ENCODE measurements at places on chromosomes 11 and 22. TPM values are rescaled to one million over a fixed set of nuclear protein-coding genes. Genes with fewer than 3 reads are reported as not detected.
A peak's percentile ranks its signal among the peaks of the same experiment; 100 is the strongest.

SLC25A18 gene
- not detected for total RNA-seq

SYT7 gene
- total RNA-seq, result not detected

IGF2 gene
- not detected for total RNA-seq

SMTNL1 gene
- total RNA-seq, result not detected

MCAM gene
- 0.55 TPM for total RNA-seq

TRPC6 gene
- total RNA-seq, result not detected

RAB39A gene
- total RNA-seq, result not detected

OR8G1 gene
- not detected for total RNA-seq

GRCh38 chr11:34379539-34379938 lies 21.7 kb upstream of the ABTB2 start:
- H3K4me1 ChIP-seq, result no peaks in the 10 kb centered on the region
- peaks cover 30% of the 10 kb centered on the region for H3K36me3 ChIP-seq
- H3K4me3 ChIP-seq, result no peak overlapping the region
- no peak for DNase-seq

DNA sequence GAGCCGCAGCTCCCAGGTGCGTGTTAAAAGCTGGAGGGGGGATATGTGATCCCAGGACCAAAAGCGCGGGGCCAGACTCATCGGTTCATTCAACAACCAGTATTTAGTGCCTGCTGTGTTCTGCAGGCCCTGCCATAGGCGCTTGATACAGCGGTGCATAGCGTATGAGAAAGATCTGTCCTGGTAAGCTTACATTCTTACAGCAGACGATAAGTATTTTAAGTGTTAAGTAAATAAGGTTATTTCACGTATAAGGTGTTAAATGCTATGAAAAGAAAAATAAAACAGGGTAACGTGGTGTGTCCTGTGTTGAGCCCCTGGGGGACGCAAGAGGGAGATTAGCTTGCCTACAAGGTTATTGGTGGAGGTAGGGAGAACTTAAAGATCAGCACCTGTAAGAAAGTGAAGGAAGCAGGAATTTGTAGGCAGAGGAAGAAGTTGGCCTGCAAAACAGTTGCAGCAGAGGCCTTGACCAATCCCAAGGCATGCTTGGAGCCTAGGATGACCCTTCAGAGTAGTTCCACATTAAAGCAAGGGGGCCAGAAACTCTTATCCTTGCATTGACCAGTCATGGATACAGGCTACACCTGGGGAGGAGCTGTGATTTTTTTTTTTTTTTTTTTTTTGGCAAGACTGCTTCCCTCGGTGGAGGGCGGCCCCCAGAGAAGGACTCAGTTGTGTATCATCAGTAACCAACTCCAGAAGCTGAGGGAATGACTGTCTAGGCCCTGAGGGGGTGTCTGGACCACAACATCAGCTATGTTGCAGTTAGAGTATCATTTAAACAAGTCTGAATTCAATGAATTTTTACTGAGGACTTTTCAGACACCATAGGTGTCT lies 487 bp upstream of the LIPT2 start:
- DNase-seq, result no peak
- H3K27me3 ChIP-seq, result no peaks in the 10 kb centered on the region
- peaks cover 21% of the 10 kb centered on the region for H3K4me1 ChIP-seq
- peaks cover 25% of the 10 kb centered on the region for H3K36me3 ChIP-seq
- peak overlapping the region; percentile 97 for H3K27ac ChIP-seq

DNA sequence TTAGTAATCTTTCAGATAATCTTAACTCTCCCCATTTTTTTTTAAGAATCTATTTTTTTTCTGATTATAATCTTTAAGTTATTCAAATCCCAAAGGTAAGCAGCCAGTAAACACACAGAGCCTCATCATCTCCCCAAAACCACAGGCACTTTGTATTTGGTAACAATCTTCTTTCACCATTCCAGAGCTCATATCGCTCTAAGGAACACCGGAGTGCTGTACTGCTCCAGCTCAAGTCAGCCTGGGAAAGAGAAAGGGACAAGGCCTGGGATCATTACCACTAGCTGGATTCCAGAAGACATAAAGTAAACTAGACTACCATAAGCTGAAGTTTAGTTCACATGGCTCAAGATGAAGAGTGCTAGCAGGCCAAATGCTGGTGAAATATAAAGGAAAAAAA lies 73.0 kb upstream of the APOA1 start:
- peaks cover 9% of the 10 kb centered on the region for H3K36me3 ChIP-seq
- no peak for DNase-seq
- H3K4me1 ChIP-seq, result peaks cover 39% of the 10 kb centered on the region

DNA sequence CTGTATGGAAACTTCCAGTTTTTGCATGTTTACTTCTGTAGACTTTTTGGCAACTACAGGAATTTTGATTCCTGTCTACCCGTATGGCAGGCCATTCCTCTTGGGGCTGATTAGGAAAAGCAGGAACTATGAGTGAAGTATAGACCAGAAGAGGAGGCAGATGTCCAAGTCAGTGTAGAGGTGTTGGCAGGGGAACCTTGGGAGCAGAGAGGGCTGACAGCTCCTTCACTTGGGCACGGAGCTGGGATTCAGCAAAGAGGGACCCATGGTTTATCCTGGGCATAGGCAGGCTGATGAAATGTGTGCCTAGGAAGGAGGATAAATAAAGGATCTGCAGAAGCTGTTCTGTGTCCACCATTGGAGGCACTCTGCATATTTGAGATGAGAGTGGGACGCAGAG lies 33.1 kb downstream of the TREH start:
- no peaks in the 10 kb centered on the region for H3K36me3 ChIP-seq
- no peak overlapping the region for H3K27ac ChIP-seq
- DNase-seq, result no peak
- no peaks in the 10 kb centered on the region for H3K4me1 ChIP-seq
- H3K4me3 ChIP-seq, result no peak overlapping the region

DNA sequence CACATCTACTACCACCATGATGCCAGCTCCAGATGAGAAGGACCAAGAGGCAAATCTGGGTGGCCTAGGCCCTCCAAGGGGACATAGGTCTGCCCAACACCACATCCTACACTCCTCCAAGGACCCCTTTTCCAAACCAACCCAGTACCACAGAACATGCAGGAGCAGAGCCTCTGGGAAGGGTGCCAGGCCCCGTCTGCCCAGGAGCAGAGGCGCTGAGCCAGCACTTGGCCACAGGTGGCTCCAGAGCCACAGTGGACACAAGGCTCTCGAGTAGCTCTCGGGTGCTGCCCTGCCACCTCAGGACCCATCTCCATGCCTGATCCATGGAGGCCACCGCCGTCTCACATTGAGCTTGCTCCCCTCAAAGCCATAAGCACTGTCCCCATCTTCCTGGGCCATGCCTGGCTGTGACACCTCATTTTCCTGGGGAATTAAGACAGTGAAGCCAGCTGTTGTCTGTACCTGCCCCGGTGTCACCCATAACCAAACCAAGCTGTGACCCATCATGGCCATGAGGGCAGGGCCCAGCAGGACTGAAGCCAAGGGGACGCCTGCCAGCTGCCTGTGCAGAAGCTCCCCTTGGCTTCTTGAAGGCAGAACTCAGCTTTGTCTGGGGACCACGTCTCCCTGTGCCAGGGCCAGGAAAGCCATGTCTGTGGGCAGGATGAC lies 7.4 kb downstream of the MOB2 start:
- H3K4me1 ChIP-seq, result peaks cover 16% of the 10 kb centered on the region
- DNase-seq, result no peak
- peaks cover 16% of the 10 kb centered on the region for H3K36me3 ChIP-seq
- no peak overlapping the region for H3K4me3 ChIP-seq
- no peaks in the 10 kb centered on the region for H3K27me3 ChIP-seq

- no peak overlapping the region for H3K4me3 ChIP-seq
- H3K36me3 ChIP-seq, result no peaks in the 10 kb centered on the region
- H3K27me3 ChIP-seq, result peaks cover 10% of the 10 kb centered on the region
- no peak for DNase-seq
Observed at GRCh38 chr11:126419801-126420697, 64.6 kb downstream of the ST3GAL4 start.

- no peak overlapping the region for H3K27ac ChIP-seq
- H3K27me3 ChIP-seq, result no peaks in the 10 kb centered on the region
- H3K4me3 ChIP-seq, result no peak overlapping the region
- H3K4me1 ChIP-seq, result no peaks in the 10 kb centered on the region
Observed at GRCh38 chr11:126194121-126194543, 17.3 kb downstream of the RPUSD4 start.

- no peak overlapping the region for H3K27ac ChIP-seq
- H3K27me3 ChIP-seq, result peaks cover 54% of the 10 kb centered on the region
- no peak for DNase-seq
- no peak overlapping the region for H3K4me3 ChIP-seq
- no peaks in the 10 kb centered on the region for H3K36me3 ChIP-seq
- H3K4me1 ChIP-seq, result peaks cover 7% of the 10 kb centered on the region
Observed at GRCh38 chr11:16923987-16924386, 90.2 kb downstream of the PLEKHA7 start.

DNA sequence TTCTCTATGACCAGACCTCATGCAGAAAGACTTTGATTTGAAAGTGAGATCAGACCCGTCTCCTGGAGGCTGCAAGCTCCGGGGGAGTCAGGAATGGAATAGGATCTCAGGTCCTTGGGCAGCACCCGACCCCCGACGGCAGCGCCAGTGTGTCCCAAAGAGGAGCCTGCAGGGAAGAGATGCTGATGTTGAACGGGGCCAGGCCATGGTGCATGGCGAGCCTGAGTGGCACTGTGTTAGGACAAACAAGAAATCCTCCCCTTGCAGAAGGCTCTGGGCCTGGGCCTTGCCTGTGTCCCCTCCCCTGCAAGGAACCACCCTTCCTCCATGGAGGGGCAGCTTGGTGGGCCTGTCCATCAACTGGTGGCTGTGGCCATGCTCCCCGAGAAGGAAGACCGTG lies 20.1 kb upstream of the SYT8 start:
- H3K4me3 ChIP-seq, result no peak overlapping the region
- H3K36me3 ChIP-seq, result peaks cover 4% of the 10 kb centered on the region
- H3K4me1 ChIP-seq, result no peaks in the 10 kb centered on the region
- no peak overlapping the region for H3K27ac ChIP-seq

GRCh38 chr11:73203322-73203721 lies 14.8 kb upstream of the P2RY2 start:
- DNase-seq, result no peak
- peaks cover 38% of the 10 kb centered on the region for H3K27me3 ChIP-seq
- H3K4me1 ChIP-seq, result no peaks in the 10 kb centered on the region
- no peak overlapping the region for H3K27ac ChIP-seq
- H3K4me3 ChIP-seq, result no peak overlapping the region

DNA sequence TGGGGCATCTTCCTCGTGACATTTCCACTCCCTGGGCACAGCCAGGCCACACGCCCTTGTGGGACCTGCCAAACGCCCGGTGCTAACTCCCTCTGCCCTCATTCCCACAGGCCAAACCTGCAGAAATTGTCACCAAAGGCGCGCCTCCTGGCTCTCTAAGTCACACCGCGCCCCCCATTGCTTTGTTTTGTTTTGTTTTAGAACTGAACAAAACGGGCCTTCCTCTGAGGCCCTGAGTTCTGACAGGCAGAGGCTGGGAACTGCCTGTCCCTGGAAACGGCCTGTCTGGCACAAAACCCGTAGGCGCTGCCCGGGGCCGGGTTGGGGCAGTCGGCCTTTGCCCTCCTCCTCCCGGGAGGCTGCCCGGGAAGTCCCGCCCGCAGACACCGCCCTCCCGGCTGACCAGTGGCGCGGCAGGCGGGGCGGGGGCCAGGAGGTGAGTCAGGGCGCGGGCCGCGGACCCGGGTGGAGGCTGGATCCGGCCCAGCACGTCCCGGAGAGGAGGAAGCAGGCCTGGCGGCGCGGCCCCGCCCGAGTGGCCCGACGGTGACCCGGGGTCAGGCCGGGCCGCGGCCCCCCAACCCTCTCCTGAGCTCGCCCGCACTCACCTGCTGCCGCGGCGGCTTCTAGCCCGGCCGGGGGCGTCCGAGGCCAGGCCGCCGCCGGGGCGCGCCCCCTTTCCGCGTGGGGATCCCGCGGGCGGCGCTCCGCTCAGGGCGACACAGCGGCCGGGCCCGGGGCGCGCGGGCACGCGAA lies 465 bp downstream of the SUN2 start:
- no peaks in the 10 kb centered on the region for H3K27me3 ChIP-seq
- H3K27ac ChIP-seq, result peak overlapping the region; percentile 96
- H3K36me3 ChIP-seq, result peaks cover 27% of the 10 kb centered on the region
- DNase-seq, result no peak
- H3K4me3 ChIP-seq, result peak overlapping the region; percentile 100
- peaks cover 43% of the 10 kb centered on the region for H3K4me1 ChIP-seq

GRCh38 chr11:537622-538430 lies 499 bp downstream of the LRRC56 start:
- peak overlapping the region; percentile 92 for H3K27ac ChIP-seq
- H3K4me3 ChIP-seq, result peak overlapping the region; percentile 65
- peaks cover 2% of the 10 kb centered on the region for H3K4me1 ChIP-seq
- peaks cover 2% of the 10 kb centered on the region for H3K36me3 ChIP-seq

GRCh38 chr11:72754149-72754543 lies 1.9 kb upstream of the ARAP1 start:
- no peaks in the 10 kb centered on the region for H3K27me3 ChIP-seq
- H3K27ac ChIP-seq, result peak overlapping the region; percentile 83
- DNase-seq, result no peak
- peak overlapping the region; percentile 52 for H3K4me3 ChIP-seq
- H3K4me1 ChIP-seq, result peaks cover 33% of the 10 kb centered on the region
- no peaks in the 10 kb centered on the region for H3K36me3 ChIP-seq

DNA sequence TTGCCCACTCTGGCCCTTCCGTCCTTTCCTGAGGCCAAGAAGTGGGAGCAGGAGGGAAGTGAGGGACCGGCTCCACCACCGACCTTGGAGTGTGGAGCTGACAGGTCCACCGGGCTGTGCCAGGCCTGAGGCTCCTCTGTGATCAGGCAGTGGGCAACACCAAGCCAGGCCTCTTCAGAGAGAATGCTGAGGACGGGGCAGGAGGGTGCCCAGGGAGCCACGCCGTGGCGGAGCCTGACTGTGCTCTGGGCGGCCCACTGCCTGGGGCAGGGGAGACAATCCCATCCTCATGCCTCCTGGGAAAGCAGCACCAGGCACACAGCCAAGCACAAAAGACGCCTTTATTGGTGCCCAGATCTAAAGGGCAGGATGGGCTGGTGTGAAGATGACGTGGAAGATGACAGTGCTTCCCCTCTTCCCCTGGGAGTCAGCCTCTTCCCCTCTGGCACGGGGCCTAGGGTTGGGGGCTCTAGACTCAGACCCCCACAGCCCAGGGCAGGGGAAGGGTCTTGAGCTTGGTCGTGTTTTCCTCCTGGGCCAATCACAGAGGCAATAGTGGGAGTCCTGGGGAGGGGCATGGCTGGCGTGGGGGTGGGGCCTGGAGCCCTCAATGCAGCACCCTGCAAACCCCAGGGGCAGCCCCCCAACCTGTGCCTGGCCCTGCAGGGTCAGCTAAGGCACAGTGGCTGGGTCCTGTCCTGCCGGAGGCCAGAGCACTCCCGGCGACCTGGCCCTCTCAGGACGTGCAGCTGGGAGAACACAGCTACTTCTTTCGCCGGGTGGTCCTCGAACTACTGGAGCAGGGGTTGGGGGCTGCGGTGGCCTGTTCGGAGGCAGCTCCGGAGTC lies 4.7 kb downstream of the LMF2 start:
- peaks cover 7% of the 10 kb centered on the region for H3K4me1 ChIP-seq
- H3K27me3 ChIP-seq, result no peaks in the 10 kb centered on the region
- H3K4me3 ChIP-seq, result no peak overlapping the region
- H3K36me3 ChIP-seq, result peaks cover 5% of the 10 kb centered on the region
- H3K27ac ChIP-seq, result no peak overlapping the region

GRCh38 chr11:121367001-121367843 lies 74.7 kb downstream of the SC5D start:
- peaks cover 43% of the 10 kb centered on the region for H3K4me1 ChIP-seq
- peaks cover 3% of the 10 kb centered on the region for H3K36me3 ChIP-seq
- no peaks in the 10 kb centered on the region for H3K27me3 ChIP-seq
- DNase-seq, result peak; percentile 27
- peak overlapping the region; percentile 91 for H3K4me3 ChIP-seq

GRCh38 chr11:46694072-46694471 lies 6.3 kb downstream of the ARHGAP1 start:
- H3K27ac ChIP-seq, result peak overlapping the region; percentile 79
- H3K27me3 ChIP-seq, result no peaks in the 10 kb centered on the region
- peaks cover 26% of the 10 kb centered on the region for H3K4me1 ChIP-seq
- no peak for DNase-seq
- H3K36me3 ChIP-seq, result peaks cover 7% of the 10 kb centered on the region
- no peak overlapping the region for H3K4me3 ChIP-seq
